Putamen (tissue), 1 donor: ENCODE measurements at places on chromosomes 7 and 10.
A peak's percentile ranks its signal among the peaks of the same experiment; 100 is the strongest.

DNA sequence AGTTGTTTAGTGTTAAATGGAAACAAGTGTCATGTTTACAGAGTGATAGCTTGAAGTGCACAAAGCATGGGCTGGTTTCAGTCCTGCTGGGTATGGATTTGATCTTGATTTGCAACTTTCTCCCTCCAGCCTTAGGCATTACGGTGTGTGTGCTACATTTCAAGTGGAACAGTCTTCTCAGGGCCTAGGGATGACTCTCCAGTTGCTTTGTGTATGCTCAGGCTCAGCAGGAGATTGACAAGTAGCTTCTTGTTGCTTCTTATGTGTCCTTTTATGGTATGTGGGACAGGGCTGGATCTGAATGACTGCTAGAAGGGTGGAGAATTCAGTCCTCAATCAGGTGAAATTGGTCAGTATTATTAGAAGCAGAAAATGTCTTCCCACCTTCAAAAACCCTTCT, 51.3 kb upstream of the PLEKHA1 start:
- no peak for DNase-seq

DNA sequence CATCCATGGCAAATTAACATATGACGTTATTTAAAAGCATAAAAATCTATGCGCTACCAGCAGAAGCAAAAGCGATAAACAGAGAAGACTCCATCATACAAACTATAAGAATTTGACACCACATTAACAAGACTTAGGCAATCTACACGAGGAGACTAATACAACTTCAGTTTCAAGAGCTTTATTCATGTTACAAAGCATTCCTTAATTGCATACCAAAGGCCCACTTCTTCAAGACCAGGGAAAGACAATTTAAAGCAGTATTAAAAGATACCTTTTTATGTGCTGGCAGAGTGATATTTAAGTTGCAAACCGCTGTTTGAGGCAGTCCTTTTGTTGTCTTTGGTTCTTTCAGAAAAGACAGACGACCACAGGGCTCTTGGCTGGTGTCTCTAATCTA, 176.0 kb upstream of the CCDC6 start:
- DNase-seq = no peak

DNA sequence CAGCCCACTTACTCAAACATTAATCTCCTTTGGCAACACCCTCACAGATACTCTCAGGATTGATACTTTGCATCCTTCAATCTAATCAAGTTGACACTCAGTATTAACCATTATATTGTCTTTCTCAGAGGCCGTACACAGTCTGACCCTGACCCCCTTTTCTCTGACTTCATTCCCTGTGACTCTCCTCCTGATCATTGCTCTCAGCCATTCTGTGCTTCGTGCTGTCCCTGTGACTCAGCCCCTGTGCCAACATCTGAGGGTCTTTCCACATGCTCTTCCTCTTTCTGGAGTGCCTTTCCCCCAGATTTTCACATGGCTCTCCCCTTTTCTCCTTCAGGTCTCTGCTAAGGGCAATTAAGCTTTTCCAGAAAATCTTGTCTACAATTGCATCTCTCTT, 289.0 kb upstream of the PHYHIPL start:
- DNase-seq = no peak

GRCh38 chr7:105935250-105935649, 27.8 kb upstream of the CDHR3 start:
- DNase-seq = no peak

GRCh38 chr10:109899356-109900331, 23.7 kb downstream of the XPNPEP1 start:
- DNase-seq = no peak

- DNase-seq = no peak
These were observed 16.1 kb downstream of the COL17A1 start for GRCh38 chr10:104069613-104070012.

- no peak for DNase-seq
These were observed 20.2 kb upstream of the CPA5 start for GRCh38 chr7:130324306-130324943.

GRCh38 chr7:21352540-21353387, 75.1 kb upstream of the SP4 start:
- peak; percentile 9 for DNase-seq

- DNase-seq = no peak
These were observed 96.4 kb downstream of the CTNNA3 start for GRCh38 chr10:67599597-67599996.

DNA sequence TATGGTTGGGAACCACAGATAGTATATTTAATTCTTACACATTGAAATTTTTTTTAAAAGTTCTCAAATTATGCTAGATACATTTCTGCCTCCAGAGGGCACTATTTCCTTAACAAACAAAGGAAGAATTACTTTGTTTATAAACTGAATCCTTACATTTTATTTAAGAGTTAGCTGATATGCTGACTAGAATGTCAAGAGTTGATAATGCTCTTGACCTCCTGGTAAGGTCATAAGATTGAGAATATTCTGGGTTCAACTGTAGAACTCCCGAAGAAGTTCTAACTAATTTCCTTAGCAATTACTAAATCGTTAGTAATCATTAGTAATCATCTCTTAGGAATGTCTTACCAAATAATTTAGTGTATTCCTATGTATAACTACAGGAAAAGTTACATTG, 95.3 kb upstream of the CYP26C1 start:
- no peak for DNase-seq

GRCh38 chr7:156918635-156919034, 25.7 kb upstream of the LMBR1 start:
- DNase-seq = no peak

DNA sequence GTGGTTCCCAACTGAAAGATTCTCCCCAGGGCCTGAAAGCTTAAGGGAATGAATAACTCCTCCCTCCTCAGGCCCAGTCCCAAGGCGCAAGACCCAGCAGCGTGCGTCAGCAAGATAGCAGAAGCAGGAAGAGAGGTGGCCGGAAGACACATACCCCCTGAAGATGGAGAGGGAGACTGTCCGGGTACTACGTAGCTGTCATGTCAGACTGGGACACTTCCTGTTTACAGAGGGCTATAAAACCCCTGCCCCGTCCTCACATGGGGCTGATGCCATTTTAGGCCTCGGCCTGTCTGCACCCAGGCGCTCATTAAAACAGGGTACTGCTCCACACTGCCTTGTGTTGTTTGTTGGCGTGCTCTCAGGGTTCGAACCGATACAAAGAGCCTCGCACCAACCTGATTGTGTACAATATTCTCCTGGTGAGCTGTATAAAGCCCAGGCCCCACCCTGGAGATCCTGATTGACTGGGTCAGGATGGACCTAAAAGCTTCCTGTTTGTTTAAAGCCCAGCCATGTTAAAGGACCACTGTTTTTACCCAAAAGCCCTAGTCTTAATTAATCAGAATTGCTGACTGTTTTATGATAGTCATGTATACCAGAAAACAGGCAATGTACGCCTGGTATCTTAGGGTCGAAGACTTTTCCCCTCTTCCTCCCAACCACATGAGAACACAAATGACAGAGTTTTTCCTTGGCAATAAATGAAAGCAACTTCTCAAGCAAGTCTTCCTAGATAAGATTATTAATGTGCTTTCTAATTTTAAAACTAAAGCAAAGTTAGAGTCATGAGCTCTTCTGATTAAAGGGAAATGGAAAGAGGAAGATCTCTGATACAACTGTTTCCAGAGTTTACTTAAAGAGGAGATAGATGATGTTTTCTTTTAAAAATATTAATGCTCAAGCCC, 251.5 kb downstream of the DOCK4 start:
- peak; percentile 41 for DNase-seq

DNA sequence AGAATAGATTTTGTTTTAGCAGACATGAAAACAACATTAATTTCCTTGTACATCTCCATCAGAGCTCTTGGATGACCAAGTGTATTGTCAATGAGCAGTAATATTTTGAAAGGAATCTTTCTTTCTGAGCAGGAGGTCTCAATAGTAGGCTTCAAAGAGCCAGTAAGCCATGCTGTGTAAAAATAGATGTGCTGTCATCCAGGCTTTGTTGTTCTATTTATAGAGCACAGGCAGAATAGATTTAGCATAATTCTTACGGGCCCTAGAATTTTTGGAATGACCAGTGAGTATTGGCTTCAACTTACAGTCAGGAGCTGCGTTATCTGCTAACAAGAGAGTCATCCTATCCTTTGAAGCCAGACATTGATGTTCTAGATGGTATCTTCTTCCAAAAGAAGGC, 19.0 kb downstream of the MINPP1 start:
- no peak for DNase-seq

GRCh38 chr7:124728610-124729009, 37.0 kb downstream of the GPR37 start:
- DNase-seq = no peak

DNA sequence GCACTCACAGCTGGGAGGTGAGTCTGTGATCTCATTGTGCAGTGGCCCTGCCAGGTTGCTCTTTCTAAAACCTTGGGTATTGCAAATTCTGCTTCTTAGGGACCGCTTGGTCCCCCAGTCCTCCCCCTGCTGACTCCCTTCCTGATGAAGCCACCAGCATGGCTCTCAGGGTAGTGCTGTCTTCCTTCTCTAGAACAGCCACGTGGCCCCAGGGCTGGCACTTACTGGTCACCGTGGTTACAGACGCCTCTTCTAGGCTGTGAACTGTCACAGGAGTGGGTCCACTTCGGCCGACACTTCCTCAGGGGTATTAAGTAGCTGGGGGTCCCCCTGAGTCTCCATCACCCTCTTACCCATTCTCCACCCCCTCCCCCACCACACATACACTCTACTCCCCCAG, 2.7 kb upstream of the HTRA1 start:
- no peak for DNase-seq

- DNase-seq = no peak
These were observed 572.5 kb downstream of the ARL4A start for GRCh38 chr7:13259930-13260329.

GRCh38 chr7:27834179-27834921, 94.4 kb downstream of the TAX1BP1 start:
- no peak for DNase-seq

- no peak for DNase-seq
These were observed 583.8 kb downstream of the LRMDA start for GRCh38 chr10:76015245-76015644.

DNA sequence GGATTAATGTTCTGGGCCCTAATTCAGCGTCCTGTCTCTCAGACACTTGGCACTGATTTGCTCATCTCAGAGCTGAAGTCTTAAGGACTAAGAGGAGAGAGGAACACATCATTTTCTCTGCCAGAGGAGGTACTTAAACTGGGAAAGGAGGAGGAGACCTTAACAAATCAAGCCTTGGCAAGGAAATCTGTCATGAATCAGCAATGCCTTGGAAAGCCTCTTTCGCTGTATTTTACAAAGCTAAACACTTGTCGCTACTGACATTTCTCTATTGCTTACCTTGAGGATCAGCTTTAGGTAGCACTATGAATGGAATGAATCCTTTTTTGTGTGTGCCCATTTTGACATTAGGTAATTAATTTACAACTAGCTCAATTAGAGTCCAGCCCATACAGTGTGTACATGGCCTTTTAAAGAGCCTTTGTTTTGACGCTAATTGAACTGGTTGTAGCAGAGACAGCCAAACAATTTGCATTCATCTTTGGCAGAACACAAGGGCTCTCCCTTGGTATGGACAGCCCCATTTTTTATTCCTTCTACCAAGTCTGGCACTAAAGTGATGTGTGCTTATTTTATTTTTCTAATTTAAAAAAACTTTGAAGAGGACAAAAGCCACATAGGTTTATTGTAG, 37.4 kb downstream of the AUTS2 start:
- peak; percentile 58 for DNase-seq

DNA sequence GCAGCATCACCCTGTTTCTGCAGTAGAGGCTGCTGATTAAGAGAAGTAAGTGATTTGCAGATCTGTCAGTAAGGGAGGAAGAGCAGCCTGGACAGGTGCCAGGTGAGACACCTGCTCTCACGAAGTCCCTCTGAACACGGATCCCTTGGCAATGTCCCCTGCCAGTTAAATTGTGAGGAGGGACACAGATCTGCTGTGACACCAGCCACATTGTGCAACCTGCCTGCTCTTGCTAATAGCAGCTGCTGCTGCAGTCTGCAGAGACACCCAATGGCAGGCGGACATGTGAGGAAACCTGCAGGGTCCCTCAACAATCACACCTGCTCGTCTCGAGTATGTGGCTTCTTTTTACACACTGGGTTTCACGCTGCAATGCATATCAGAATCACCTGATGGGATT, 31.9 kb downstream of the ANXA11 start:
- no peak for DNase-seq

- DNase-seq = peak; percentile 39
These were observed 147.0 kb downstream of the ARID5B start for GRCh38 chr10:62048470-62048869.

DNA sequence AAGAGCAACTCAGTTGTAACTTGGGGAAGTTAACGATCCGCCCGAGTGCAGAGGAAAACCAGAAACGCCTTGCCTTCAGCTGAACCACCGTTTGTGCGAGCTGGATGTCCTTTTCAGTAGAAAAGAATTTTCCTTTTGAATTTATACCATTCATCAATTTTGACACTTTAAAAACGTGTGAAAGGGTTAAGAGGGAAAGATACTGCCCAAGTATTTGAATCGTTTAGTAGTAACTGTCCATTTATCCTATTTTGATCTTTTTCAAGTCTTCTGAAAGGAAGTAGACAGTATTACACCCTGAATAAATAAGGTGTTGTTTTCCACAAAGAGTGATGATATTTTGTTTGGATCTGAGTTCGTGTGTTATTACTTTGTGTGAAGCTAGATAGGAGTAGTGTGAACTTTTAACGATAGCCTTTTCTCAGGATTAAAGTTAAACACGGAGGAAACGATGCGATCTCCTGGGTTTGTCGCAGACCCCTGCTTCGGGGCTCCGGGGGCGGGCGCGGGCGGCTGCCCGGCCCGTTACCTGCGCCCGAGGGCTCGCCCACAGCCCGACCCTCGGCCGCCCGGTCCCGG, 830 bp upstream of the BMI1 start:
- DNase-seq = no peak

GRCh38 chr10:75021379-75022249, 89.8 kb upstream of the SAMD8 start:
- no peak for DNase-seq

DNA sequence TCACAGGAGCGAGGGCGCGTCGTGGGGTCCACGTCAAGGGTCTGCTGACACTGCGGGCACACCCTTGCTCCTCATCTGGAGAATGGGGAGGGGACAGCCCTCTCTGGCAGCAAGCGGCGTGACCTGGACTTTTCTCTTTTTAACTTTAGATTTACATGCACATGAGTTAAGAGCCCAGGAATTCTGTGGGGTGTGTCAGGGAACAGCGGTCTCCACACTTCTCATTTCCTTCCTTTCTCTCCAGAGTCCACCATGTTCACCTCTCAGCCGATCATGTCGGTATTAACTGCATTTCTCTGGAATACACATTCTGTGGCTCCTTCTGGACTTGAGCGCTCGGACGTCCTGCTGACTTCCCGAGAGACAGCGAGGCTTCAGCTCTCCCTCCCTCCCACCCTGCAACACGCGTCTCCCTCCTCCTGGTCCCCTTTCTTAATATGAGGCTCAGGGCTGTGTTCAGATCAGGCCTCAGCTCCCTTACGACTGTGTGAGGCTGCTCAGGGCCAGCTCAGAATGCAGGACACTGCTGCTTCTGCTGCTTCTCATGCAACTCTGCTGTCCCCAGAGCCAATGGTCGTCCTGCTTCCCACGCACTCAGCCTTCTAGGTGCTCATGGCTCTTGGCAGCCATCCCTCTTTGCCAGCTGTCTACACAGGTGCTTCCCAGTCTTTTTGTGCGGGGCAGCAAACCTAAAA, 261.3 kb downstream of the ELFN1 start:
- DNase-seq = no peak

GRCh38 chr10:132447446-132448247, 50.6 kb downstream of the PWWP2B start:
- no peak for DNase-seq
